ENCODE measurements at places on chromosomes 2 and 18.

DNA sequence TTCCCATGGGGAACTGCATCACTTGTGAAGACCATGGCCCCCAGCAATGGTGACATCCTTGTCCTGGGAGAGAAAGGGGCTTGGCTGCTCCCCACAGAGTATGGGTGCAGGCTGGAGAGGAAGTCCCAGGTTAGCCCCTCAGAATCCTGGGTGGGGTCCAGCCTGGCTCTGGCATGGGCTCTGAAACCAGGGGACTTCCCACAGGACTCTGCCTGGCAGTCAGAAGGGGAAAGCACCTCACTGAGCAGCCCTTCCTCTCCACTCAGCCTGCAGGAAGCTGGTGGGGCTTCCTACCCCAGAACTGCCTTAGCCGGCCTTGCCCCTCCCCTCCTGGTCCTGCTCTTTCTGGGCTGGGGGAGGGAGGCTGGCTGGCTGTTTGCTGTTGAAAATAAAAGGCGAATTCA is 3.7 kb downstream of the NEURL3 start:
- DNase-seq, result no peak

DNA sequence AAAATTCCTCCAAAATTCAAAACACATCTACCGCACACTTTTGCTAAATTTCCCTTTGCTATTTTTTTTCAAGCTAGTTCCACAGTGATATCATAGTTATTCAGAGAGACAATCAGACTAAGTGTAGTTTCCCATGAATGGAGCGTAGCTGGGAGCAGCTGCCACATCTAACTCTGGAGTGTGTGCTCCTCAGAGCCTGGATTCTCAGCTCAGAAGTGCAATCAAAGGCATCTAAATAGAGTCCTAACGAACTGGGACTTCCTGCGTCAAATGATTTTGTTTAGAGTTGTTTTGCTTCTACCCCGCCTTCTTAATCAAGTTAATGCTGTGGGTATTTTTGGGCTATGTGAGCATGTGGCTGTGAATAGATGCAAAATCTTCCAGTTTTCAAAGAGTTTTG is 160.3 kb downstream of the TMEM18 start:
- no peak for DNase-seq

- DNase-seq, result no peak
Observed at GRCh38 chr2:110874453-110875383, 142.3 kb downstream of the ACOXL start.

DNA sequence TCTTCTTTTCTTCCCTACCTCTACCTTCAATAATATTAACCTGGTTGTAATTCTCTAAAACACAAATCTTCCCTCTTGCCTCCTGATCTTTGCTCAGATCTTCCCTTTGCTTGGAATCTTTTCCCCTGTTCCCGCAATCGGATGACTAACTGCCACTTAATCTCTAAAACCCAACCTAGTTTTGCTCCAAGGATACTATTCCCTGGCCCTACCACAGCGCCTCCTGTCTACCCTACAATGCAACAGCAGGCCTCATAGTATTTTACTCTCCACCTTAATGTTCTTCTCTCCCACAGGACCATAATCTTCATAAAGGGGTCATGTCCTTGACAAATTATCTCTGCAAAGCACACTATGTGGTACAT is 246.8 kb upstream of the TNP1 start:
- no peak for DNase-seq

DNA sequence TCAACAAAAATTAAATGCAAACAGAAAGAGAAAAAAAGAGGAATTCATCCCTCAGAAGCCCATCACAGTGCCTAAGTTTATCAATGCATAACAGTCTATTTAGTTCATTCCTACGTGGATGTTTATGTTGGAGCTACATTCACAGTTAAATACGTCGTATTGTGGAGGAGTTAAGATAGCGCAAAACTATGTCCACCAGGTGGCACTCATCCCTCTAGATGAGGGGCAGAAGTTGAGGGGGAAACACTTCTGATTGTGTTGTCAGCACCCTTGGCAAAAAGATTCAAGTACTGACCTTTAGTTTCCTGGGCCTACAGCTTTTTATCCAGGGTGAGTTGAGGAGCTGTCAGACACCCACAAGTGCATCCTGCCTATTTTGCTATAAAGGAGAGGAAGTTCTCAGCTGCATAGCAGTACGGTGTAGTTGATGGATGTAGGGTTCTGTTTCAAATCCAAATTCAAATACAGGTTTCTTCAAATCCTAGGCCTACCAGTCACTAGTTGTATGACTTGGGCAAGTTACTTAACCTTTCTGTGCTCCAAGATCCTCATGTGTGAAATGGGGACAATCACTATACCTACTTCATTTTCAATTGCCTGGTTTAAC is 26.8 kb upstream of the MYO1B start:
- no peak for DNase-seq

- DNase-seq, result no peak
Observed at GRCh38 chr2:94871226-94872087, at the start of gene TEKT4. Gene TEKT4 (plus strand): TSS chr2:94871430. CDS start chr2:94871580, 150 bp downstream.

GRCh38 chr2:207779523-207779922 is 9.8 kb upstream of the FZD5 start:
- DNase-seq, result no peak

GRCh38 chr18:78080761-78081160 is 831.1 kb downstream of the GALR1 start:
- DNase-seq, result no peak

DNA sequence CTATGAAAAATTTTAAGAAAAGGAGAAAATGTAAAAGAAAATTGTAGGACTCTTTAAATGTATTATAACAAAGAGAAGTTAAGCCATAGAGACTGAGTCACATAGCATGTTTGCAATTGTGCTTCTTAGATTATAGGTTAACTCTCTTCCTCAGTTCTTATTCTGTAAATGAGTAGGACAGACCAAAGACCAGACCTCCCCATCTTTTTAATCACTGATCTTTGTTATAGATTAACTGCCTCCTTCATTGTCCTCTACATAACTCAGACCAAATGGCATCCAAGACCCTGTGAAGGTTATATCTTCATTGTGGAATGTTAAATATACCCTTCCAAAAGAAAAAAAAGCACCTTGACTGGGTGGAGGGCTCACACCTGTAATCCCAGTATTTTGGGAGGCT is 316.9 kb upstream of the LRRTM4 start:
- no peak for DNase-seq

- DNase-seq, result no peak
Observed at GRCh38 chr2:15293262-15293937, 267.7 kb downstream of the NBAS start.

- no peak for DNase-seq
Observed at GRCh38 chr2:207902821-207903220, 122.5 kb downstream of the PLEKHM3 start.

DNA sequence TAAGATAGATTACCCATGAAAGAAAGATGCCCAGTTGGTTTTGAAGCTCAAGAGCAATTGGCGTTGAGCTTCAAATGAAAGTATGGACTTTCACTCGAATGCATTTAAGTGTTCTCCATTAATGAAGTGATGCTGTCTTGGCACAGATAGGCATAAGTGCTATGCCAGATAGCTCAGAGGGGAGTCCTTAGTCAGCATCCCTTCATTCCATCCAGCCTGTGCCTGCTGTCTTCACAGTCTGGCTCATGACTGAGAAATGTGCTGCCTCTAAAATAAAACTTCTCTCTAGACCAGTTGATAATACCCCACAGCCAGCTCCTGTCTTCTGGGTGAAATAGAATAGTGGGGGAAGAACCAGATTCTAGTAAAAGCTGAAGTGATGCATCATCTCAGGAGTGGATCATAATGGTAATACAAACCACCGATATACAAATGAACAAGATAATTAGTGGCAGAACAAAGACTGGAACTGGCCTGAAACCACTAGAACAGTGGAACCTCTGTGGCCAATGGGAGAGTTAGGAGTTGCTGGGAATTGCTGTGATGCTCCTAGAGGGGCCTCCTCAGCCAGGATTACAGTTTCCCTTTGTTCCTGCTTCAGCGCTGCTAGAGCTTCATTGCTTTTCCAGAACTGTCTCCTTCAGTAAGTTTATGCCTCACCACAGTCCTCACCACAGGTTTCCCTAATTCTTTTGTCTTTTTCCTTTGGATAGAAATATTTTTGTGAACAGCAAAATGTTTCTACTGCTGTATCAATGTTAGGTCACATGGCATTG is 359.3 kb downstream of the KIAA1328 start:
- no peak for DNase-seq

DNA sequence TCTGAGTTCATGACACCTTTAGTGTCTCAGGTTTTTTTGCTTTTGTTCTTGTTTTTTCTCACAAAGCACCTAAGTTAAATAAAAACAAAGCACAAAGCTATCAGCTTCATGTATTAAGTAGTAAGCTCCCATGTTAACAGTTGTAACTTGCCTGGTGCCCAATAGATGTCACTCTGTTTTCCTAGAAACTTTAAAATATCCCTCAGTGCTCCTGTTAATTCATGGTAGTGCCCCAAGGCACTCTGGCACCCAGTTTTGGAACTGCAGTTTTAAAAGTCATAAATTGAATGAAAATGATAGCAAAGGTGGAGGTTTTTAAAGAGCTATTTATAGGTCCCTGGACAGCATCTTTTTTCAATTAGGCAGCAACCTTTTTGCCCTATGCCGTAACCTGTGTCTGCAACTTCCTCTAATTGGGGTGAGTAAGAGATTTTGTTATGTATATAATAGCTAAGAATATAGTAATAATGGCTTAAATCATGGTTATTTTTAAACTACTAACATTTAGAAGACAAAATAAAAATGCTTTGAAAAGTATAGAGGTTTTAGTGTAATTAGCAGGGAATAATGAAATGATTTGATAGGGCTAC is 555.0 kb upstream of the TMEFF2 start:
- DNase-seq, result no peak

- no peak for DNase-seq
Observed at GRCh38 chr2:171522052-171522787, at the start of gene CYBRD1. Gene CYBRD1 (plus strand): TSS chr2:171522474. CDS start chr2:171522546, 72 bp downstream.

- DNase-seq, result no peak
Observed at GRCh38 chr2:170394641-170395387, 216.9 kb downstream of the MYO3B start.

- DNase-seq, result no peak
Observed at GRCh38 chr18:35777039-35777438, 195.4 kb upstream of the RMP24 start.

- no peak for DNase-seq
Observed at GRCh38 chr2:53467467-53468180, 300.0 kb upstream of the CHAC2 start.

GRCh38 chr18:77708826-77709506 is 459.3 kb downstream of the GALR1 start:
- DNase-seq, result no peak

DNA sequence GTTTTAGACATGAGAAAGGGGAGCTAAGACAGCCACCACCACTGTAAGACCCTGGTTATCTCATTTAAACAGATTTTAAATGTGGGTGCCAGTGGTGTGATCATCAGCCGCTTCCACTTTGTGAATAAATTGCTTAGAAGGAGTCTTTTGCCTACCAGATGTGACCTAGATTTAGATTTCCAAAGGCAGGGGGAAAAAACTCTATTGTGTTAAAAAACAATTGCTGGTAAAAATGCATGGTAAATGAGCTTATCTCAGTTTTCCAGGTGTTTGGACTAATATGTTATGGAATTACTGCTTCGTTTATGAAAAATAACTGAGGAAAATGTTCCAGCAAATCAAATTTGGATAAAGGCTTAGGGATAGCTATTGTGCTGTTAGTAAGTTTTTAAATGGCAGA is 466.3 kb upstream of the RAB12 start:
- no peak for DNase-seq

- no peak for DNase-seq
Observed at GRCh38 chr18:75261430-75262223, 51.0 kb downstream of the TSHZ1 start.

DNA sequence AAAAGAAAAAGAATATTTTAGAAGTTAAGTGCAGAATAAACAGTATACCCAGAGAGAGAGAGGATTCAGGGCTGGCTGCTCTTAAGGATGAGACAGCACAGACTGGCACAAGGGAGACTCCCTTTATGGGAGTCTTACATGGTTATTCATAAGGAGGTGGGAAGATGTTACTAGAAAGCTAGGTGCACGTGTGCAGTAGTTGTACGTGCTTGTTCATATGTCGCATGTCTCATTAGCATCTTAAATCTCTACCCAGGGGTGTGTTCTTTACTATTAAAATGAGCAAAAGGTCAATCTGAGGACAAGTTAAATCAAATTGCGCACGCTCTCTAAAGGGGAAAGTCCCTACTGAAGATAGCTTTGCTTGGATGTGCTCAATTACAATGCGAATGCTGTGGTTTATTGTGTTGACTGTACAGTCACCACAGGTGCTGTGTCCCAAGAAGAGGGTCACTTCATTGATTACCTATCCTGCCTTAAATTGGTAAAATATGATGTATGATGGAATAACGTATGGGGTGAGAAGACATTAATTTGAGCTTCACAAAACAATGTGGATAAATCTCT is 368.0 kb upstream of the SPHKAP start:
- DNase-seq, result no peak

DNA sequence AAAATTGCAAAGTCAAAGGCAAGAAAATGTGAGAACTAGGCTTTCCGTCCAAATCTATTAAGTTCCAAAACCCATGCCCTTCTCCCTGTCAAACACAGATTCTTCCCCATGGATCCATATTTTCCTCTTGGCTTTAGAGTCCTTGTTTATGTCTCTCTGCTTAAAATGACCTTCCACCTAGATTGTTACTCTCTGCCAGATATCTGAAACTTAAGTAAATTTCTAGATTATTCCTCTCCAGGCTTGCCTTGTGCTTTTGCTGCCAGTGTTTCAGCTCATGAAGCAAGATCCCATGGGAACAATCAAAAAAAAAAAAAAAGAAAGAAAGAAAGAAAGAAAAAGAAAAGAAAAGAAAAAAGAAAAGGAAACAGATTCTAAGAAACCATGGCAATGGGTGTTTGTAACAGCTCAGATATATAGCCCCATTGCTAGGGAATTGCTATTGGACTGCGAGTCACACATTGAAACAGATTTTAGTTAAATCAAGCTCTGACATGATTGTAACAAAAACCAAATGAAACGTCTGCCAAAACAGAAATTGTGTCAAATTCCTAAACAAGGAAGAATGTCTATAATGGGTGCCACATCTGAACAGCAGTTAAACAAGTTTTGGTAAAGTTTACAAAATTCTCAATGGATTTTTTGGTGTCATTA is 660.7 kb upstream of the CNTNAP5 start:
- DNase-seq, result no peak

DNA sequence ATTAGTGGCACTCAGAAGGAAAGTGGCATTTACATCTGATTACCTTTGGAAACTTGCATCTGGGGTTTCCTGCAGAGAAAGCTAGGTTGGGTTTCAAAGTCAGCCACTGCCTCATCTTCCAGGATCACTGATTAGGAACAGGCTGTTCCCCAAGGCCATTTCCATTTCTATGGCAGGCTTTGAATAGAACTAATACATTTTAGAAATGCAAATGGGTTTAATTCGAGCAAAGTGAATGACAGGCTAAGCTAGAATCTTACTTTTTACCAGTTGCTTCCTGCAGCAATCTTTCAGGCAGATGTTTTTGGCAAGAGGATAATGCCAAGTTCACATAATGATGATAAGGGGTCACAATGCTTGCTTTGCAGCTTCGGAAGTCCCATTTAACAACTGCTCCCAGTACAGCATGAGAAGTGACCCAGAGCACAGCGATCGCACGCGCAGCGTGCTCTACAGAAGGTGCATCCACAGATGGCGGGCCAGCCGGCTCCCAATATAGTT is 336.7 kb downstream of the LPIN1 start:
- no peak for DNase-seq
